ENCODE measurements at places on chromosomes 3 and 15.

DNA sequence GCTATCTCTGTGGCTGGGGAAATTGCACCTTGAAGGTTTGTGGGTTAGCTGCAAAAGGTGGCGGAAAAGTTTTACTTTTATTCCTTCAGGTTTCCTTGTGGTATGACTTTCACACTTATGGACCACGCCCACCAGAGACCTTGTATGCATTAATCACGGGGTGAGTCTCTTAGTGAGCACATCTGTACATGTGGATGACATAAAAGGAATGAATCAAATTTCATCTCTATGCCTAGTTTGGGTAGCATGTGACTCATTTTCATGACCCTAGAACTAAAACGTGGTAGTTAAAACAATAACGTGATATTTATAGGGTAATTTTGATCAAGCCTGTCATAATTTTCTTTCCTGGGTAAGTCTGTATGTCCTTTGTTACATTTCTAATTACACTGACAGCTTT is 141.7 kb downstream of the PDCD6IP start:
- no peak for DNase-seq

DNA sequence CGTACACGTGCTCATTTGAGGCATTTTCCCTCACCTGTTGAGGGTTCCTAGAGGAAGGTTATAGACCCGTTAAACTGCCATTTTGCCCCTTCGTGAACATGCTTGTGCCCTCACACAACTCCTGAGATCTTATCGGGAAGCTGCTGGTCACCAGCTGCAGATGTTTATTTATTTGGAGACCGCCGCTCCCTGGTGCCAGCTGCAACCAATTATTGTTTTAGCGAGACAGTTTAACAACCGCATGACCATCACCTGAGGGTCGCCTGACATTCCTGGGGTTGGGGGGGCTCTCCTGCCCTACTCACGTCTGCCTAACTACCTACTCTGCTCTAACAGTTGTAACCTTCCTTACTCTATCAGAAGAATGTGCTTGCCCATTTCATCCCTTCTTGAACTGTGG is 292.5 kb downstream of the MCTP2 start:
- DNase-seq: no peak

DNA sequence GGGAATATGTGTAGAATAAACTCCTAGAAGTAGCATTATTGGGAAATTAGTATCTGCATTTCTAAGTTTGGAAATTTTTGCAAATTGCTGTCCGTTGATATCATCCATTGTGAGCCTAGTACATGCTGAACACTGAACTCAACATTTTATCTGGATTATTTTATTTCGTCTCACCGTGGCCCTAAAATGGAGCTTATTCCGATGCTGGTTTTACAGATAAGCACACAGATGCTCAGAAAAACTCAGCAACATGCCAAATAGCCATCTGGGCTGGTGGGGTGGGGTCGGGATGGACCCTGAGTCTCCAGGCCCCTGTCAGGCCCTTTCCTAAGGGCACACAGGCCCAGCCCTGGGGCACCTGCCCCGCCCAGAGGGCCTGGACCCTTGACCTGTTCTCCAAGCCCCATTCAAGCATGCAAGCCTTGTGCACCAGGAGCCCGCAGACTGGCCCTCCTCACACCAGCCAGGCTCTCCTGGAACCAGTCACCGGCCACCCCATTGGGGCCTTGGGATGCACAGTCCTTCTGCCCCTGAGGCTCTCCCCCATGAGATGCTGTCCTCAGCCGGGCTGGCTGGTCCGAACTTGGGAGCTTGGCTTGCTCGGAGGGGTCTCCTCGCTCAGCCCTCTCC is 20.7 kb upstream of the KLF13 start:
- DNase-seq: no peak

DNA sequence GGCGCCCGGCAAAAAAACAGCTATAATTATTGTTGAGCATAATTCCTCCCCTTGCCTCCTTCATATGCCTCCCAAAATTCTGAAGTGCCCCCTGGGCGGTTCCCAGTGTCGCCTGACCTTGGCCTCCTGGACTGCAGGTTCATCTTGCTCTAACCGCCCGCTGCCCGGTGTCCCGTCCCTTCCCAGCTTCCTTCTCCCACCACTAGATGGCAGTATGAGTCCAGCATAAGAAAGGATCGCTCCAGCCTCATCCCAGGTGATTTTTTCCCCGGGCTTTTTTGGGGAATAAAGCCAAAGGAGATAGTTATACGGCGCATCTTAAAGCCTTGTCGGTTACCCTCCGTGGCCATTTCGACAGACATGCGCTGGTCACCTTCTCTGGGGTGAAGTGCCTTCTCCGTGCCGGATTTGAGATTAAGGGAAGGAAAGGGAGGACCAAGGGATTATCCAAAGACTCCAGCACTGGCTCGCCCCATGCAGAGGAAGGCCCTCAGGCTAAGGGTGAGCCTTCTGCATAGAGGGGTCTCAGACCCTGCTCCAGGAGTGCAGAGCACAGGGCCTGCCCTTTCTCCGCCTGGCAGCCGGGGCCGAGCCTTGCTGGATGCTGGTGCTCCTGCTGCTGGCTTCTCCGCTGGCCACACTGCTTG is 45.8 kb upstream of the TRA2B start:
- DNase-seq: peak; percentile 61

DNA sequence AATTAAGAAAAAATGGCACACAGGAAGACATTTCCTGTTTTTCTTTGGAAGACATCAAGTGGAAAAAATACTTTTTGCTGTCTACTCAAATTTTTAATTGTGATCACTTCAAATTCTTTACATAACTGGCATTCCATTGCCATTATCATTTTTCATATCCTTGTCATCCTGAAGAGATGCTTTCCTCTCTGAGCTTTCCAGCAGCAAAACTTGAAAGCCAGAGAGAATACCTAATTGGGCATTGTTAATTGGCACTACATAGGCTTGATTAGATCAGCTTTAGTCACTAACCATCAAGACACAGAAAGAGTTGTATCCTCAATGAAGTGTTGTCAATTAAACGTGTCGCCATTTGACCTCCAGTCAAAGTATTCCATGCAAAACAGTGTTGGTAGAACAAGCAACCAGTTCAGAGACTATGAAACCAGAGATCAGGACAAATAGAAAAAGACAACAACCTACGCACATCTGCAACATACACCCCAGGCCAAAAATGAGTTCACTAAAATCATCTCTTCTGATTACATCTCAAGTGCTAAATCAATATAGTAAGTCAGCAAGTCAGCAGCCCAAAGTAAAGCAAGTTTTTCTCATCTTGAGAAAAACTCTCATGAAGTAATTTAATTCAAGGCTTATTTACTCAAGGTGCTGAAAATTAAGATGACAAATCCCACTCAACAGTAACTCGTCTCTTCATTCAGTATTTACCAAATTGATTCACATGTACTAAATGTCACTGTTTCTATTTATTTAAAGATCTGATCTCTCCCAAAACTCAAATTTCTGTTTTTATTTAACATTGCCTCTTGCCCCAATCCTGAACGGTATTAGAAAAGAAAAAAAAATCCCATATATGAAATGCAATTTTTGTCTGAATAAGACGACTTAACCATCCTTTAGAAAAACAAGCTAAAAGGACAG is 123.0 kb downstream of the SUCLG2 start:
- no peak for DNase-seq

DNA sequence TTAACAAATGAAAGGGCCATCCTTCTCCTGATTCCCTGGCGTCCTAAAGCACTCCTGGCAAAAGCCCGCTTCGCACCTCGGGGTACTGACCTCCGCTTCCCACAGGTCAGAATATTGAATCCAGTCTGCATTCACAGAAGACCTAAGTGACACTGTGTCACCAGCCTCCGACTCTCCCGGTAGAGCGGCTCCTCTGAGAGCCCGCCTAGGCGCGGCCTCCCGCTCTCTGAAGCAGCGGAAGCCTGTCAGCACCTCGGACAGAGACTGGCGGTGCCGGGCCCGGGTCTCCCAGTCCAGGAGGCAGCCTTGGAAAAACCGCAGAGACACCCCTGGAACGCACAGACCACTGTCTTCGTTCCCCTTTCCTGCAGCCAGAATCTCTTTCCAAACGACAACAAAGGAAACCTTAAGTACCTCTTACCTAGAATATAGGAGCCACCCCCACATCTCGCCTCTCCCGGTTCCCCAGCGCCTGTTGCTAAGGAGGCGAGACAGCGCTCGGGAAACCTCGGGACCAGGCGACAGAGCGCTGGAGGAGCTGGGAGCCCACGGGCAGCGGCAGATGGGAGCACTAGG is 1.2 kb downstream of the GABRB3 start:
- DNase-seq: no peak
